ENCODE measurements at places on chromosomes 6 and 20.

DNA sequence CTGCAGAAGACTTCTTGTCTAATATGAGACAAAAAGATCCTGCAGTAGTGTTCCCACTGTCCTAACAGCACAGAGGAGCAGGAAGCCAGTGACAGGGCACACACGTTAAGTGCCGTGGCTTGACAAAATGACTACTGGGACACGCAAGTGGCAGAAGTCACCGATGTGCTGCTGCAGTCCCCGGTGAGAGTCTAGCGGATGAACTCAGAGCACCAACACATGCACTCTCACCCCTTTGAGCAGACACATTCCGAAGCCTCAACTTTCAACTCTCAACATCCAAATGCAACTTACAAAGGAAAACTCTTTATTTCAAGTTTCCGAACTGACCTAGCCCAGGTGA is 898 bp downstream of the LAMA4 start:
- no peak for DNase-seq

DNA sequence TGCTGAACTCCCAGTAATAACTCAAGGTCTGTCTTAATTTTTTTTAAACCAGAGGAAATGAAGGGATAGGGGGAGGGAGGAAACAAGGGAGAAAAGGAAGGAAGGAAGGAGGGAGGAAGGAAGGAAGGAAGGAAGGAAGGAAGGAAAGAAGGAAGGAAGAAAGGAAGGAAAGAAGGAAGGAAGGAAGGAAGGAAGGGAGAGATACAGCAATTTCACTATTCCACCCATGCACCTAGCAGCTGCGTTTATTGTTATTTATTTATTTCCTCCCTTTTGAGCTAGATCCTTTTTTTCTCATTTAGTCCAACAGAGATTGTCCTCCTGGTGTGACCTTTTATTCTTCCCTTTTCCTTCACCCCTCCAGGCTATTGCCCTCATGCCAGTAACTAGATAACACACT is 97.6 kb downstream of the PKHD1 start:
- DNase-seq, result no peak

DNA sequence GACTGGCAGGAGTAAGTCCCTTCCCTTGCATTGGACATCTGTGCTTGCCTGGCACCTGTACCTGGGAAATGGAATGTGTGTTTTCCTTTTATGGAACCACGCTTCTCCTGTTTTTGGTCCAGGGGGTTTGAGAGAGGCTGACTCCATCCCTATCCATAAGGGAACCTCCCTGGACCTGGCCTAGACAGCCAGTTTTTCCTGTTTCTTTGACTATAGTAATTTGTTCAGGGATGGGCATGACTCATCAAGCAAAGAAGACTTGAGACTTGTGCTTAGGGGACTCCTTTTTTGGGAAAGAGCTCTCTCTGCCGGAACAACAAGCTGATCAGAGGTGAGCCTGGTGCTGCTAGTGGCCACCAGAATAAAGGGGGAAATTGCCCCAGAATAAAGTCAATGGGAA is 393.8 kb downstream of the CDH26 start:
- DNase-seq, result no peak

DNA sequence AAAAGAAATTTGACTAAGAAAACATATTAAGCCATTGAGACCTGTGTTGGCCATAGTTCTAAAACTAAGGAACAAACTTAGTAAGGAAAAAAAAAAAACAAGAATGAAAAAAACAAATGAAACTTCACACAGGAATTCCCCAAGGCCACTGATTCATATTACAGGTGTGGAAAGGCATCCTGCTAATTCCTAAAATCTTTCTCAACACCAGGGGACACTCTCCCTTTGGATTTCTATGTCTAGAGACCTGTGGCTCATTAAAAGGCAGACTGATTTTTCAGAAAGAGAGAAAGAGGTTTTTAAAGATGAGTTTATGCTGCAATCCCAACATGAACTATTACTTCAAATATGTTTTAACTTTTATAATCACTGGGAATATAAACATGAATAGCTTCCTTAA is at the start of gene OR12D1:
OR12D1 (plus strand) TSS at position 341 of the 400 bp plus-strand sequence.
- DNase-seq, result no peak

- peak; percentile 7 for DNase-seq
Observed at GRCh38 chr20:46872328-46873211, 22.1 kb upstream of the EYA2 start.

Data from GM12865 (cell line).